ENCODE measurements at places on chromosomes 1 and 21.

GRCh38 chr1:54001591-54001990 lies 16.4 kb downstream of the LDLRAD1 start:
- DNase-seq, result no peak

DNA sequence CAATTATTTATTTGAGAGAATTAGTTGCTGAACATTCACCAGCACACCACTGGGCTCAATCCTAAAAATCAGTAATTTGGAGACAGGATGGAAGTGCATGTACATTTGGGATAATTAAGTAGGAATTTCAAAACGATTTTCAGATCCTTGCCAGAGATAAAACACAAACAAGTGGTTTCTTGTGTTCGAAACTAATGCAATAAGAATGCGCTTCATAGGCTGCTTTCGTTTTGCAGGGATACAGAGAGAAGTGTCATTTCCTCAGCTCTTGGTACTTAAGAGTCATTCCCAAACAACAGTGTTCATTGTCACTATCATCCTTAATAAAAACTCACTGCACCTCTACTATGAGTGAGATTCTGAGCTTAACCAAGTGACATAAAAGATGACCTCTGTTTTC lies 20.6 kb upstream of the USP24 start:
- DNase-seq, result no peak

- no peak for DNase-seq
Observed at GRCh38 chr1:31791131-31791858, 24.5 kb downstream of the SPOCD1 start.

DNA sequence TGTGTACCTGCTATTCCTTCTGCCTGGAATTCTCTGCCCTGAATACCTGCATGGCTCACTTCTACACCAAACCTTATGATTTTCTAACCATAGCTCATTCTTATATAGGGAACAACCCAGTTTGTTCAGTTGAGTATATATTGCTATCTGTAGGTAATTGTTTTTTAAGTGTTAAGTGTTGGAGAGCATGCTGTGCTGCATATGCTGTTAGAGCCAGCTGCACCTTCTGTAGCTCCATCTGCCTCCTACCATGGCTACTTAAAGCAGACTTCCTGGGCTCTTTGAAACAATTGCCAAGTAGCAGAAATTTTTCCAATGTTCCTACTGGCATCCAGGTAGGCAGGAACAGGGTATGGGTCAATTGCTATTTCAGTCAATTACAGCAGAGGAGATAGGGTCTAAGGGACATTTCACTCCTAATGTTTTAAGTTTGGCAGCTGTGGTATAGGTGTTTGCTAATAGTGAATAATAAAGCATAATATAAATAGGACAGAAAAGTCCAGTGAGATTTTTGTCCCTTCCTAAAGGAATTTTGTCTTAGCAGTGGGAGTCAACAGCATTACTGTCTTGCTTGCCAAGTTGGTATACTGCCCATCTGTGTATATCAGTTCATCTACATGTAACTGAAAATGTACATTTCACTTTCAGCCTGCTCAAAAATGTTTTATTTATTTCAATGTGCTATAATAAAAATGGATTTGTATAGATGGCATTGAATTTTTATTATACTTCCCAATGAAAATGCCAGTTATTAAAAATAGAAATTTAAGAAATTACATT lies 34.0 kb upstream of the C1orf115 start:
- DNase-seq, result no peak

GRCh38 chr21:46131838-46132651 lies 23.3 kb downstream of the FTCD start:
- no peak for DNase-seq

- no peak for DNase-seq
Observed at GRCh38 chr1:41495210-41495948, 10.9 kb upstream of the EDN2 start.

DNA sequence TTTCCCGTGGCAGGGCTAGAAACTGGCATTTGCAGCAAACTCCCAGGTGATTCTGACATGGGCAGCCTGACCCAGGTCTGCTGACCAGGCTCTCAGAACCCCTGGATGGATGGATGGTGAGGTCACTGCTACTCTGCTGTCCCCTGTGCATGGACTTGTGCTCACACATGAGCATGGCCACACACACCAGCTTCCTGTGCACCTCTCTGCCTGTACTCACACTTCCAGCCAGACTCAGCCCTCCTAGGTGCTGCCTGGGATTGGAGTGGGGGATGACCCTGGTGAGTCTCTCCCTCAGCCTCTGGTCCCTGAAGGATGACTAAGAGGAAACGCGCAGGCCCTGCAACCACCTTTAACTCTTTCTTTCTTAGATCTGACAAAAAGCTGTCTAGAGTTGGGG lies 361.1 kb downstream of the HHAT start:
- no peak for DNase-seq

GRCh38 chr1:178490136-178490535 lies 6.6 kb downstream of the CLEC20A start:
- no peak for DNase-seq

- no peak for DNase-seq
Observed at GRCh38 chr1:240672132-240672811, 60.3 kb upstream of the GREM2 start.

- no peak for DNase-seq
Observed at GRCh38 chr21:33330726-33331125, 6.0 kb downstream of the IFNAR1 start.

GRCh38 chr1:217469983-217470382 lies 160.9 kb downstream of the GPATCH2 start:
- no peak for DNase-seq

DNA sequence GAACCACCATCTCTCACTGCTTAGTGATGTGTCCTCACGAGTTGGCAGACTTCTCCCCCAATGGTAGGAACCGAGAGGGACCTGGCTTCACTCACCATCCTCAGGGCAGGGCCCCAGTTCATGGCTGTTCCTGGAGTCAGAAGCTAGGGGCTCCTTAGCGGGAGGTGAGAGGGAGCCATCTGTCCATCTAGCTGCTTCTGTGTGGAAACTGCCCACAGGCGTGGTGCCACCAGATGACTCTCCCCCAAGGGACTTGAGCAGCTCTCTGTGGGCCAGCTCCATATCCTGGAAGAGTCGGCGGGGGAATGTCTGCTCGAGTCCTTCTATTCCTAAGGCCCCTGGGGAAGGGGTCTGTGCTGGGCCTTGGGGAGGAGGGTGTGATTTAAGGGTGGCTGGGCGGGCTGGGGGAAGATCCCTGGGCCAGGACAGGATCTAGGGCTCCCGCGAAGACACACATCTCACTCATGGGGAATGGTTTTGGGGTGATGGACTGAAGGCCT lies 16.3 kb downstream of the LRRC71 start:
- DNase-seq, result no peak

DNA sequence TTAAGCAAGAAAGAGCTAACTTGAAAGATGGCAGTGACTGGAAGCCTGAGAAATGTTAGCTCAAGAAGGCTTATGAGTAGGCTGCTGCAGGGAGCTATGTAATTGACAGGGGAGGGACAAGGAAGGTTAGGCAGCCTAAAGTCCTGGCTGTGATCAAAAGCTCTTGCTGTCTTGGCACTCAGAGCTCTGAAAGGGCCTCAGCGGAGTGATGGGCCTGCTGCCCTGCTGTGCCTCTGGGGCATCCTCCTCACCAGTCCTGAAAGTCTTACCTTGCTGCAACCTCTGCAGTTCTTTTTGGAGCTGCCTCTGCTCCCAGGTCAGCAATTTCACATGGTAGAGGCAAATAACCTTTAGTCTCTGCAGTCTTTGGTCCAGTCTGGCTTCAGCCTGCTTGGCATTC lies 1.8 kb downstream of the CCDC190 start:
- DNase-seq, result no peak

DNA sequence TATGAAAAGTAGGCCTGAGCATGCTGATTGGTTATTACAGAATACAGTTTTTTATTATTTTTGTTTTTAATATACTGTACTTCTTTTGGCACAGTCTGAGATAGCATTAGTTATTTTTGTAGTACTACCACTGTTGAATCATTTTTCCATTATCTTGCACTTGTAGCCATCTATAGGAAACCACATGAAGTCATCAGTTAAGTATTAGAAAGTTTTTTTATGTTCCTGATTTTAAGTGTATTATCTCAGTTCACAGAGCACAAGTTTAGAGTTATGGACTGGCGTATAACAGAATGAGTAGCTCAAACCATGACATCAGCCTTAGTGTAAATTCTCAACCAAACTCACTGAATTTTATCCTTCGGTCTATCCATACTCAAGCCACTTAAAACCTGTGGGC lies 22.8 kb downstream of the DHX9 start:
- no peak for DNase-seq

DNA sequence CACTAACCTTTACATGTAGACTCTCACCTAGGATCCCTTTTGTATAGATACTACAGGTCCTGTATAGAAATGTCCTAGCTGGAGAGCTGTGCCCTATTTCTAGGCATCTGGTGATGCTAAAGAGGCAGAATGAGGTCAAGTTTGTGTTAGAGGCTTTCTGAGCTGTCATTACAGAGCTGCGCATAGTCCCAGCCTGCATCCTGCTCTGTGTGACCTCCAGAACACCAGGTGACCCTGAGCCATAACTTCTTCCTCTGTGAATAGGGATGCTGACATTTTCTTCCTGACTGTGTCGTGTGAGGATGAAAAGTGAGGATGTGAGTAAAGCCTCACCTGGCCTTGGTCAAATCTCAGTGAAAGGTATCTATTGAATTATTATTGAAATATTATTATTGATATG lies 66.3 kb downstream of the GLUL start:
- DNase-seq, result no peak

DNA sequence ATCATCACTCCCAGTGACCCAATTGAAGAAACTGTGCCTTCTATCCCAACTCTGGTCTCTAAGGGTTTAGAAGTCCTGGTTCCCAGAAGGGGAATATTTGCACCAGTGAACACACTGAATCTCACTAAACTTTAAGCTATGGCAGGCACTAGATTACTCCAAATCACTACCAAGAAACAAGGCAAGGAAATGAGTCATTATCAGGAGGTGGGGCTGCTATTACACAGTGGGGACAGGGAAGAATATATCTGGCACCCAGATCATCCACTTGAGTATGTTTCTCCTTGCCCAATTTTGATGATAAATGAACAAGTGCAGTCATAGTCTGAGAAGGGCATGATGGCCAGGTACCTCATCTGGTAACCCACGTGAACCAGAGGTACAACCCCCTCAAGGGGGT lies 7.0 kb downstream of the MRPL9 start:
- DNase-seq, result no peak

GRCh38 chr1:20059847-20060246 lies 10.1 kb upstream of the PLA2G5 start:
- no peak for DNase-seq

GRCh38 chr1:103582464-103582863 lies 11.1 kb downstream of the AMY2B start:
- DNase-seq, result no peak

GRCh38 chr1:5730272-5731109 lies 261.7 kb downstream of the NPHP4 start:
- no peak for DNase-seq

GRCh38 chr1:226788965-226789364 lies 49.9 kb upstream of the ITPKB start:
- DNase-seq, result no peak

DNA sequence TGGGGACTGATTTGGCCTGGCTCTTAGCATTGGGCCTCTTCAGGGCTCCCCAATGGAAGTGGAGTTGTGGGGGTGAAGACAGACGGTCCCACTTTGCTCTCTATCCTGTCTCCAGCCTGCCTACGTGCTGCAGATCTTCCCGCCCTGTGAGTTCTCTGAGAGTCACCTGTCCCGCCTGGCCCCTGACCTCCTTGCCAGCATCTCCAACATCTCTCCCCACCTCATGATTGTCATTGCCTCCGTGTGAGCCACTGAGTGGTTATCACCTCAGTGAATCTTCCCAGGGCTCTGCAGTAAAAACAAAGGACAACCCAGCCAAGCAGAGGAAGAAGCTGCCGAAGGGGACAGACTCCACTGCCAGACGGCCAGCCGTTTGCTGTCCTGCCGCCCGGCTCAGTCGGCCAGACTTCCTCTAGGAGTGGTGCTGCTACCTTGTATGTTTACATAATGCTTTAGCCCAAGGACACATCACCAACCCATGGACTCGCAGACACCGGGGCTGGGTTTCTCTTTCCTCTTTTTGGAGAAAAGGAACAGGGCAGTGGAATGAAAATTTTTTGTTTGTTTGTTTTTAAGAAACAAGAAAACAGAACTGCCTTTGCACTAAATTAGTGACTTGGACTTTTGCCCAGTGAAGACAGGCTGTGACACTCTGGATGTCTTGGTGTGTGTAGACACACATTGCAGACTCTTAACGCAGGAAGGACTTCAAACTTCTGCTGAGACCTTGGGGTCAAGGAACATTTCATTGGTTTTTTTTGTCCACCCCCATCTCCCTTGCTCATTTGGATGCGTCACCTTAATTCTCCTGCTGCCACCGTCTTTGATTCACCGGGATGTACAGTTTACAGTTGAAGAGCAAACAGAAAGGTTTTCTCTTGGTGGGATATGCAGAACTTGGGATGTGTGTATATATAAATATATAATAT lies 36.5 kb downstream of the ZBTB17 start:
- DNase-seq, result no peak

- no peak for DNase-seq
Observed at GRCh38 chr1:162224267-162224666, 152.4 kb downstream of the SPATA46 start.

GRCh38 chr1:78279051-78279450 lies 211.7 kb upstream of the PTGFR start:
- no peak for DNase-seq

DNA sequence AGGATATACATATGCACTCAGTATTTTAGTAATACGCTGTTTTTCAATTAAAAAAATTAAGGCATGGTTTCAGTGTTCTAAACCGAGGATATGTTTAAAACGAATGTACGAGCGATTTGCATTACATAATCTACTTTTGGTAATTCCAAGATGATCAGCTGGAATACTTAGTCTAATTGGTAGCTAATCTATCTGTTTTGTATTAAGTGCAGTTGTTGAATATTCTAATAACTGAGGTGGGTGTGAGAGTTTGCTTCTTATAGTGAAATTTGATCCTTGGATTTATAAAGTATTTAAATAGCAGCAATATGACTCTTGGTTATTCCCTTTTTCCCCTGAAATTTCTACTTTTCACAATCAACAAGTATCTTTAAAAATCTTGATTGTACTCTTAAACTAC lies 1.3 kb downstream of the RNF2 start:
- DNase-seq, result no peak

- no peak for DNase-seq
Observed at GRCh38 chr1:64575881-64576676, 106.2 kb downstream of the CACHD1 start.

GRCh38 chr1:222861062-222861461 lies 46.2 kb downstream of the DISP1 start:
- no peak for DNase-seq

- DNase-seq, result no peak
Observed at GRCh38 chr1:63662841-63663240, 69.6 kb downstream of the PGM1 start.

GRCh38 chr1:27612718-27613117 lies 8.8 kb upstream of the AHDC1 start:
- no peak for DNase-seq

DNA sequence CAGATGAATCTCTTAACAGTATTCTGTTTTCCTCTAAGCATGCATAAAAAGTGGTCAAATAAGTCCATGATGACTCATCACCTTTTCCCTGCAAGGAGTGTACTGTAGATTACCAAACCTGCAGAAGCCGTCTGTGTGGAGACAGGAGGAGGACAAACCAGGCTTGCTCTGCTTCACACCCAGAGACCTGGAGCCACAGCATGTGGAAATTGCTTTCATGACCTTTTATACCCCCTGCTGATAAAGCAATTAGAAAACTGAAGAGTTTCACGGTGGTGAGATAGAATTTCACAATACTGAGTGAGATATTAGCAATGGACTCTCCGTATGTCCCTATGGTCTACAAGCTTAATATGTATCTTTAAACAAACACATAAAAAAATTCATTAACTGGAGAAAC lies 9.4 kb downstream of the CORT start:
- DNase-seq, result no peak

GRCh38 chr1:12049616-12050015 lies 13.5 kb upstream of the TNFRSF8 start:
- no peak for DNase-seq

Data from CD4-positive, CD25-positive, alpha-beta regulatory T cell (primary cell).